Activated CD4-positive, alpha-beta T cell treated with anti-CD3 and anti-CD28 coated beads for 48 hours (primary cell): ENCODE measurements at places on chromosomes 1 and 21.

DNA sequence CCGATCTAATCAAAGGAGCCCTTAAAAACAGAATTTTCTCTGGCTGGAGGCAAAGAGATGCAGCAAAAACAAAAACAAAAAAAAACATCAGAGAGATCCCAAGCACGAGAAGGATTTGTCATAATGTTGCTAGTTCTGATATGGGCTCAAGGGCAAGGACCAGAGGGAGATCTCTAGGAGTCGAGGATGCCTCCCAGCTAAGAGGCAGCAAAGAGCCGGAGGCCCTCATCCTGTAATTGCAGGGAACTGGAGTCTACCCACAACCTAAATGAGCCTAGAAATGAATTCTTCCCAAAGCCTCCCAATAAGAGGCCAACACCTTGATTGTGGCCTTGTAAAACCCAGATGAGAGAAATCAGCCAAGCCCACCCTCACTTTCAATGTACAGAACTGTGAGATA lies 12.0 kb downstream of the GNG12 start:
- DNase-seq = no peak

GRCh38 chr1:245060684-245061374 lies 94.0 kb upstream of the KIF26B start:
- DNase-seq = no peak

GRCh38 chr1:25553749-25554429 lies 10.5 kb downstream of the LDLRAP1 start:
- no peak for DNase-seq

- DNase-seq = no peak
Measured at GRCh38 chr1:37455516-37455915, 18.9 kb upstream of the ZC3H12A start.

- no peak for DNase-seq
Measured at GRCh38 chr1:51897699-51898031, 19.1 kb upstream of the NRDC start.

- DNase-seq = no peak
Measured at GRCh38 chr1:3943123-3943431, 43.0 kb upstream of the C1orf174 start.

DNA sequence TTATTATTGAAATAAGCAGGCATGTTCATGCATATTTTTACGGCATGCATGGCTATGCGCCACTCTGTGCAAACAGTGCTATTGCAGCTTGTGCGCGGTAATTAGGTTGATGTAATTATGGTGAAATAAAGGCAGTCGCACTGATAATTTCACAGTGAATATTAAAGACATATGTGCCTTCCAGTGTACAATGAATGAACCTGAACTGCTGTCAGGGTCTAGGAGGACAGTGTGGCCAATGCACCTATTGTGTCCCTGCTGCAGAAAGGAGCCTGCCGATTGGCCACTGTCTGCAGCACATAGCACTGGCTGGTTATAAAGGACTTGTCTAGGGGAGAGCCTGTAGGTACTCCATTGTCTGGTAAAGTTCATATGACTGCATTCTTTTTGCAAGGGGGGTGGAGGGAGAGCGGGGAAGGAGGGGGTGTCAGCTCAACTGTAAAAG lies 340.4 kb downstream of the USP25 start:
- no peak for DNase-seq

DNA sequence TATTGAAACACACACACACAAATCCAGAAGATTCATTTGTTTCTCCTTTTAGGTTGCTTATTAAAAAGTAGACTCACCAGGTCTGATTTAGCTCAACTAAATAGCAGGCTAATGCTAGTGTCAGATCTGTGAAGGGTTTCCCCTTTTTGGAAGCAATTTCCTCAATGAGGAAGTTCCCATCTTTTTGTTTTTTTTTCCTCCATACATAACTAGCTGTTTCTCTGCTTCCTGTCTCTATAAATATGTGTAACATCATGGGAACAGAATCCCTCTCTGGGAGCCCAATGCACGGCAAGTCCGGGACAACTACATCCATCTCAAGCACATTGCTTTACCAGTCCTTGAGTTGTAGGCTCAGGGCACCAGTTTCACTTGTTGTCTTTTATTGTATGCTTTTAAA lies 1421.1 kb downstream of the PLA2G4A start:
- DNase-seq = no peak

- no peak for DNase-seq
Measured at GRCh38 chr1:48740621-48741020, 36.1 kb downstream of the BEND5 start.

GRCh38 chr1:174393885-174394284 lies 53.9 kb upstream of the GPR52 start:
- DNase-seq = no peak

GRCh38 chr1:207740207-207740606 lies 11.6 kb upstream of the CD46 start:
- DNase-seq = no peak

DNA sequence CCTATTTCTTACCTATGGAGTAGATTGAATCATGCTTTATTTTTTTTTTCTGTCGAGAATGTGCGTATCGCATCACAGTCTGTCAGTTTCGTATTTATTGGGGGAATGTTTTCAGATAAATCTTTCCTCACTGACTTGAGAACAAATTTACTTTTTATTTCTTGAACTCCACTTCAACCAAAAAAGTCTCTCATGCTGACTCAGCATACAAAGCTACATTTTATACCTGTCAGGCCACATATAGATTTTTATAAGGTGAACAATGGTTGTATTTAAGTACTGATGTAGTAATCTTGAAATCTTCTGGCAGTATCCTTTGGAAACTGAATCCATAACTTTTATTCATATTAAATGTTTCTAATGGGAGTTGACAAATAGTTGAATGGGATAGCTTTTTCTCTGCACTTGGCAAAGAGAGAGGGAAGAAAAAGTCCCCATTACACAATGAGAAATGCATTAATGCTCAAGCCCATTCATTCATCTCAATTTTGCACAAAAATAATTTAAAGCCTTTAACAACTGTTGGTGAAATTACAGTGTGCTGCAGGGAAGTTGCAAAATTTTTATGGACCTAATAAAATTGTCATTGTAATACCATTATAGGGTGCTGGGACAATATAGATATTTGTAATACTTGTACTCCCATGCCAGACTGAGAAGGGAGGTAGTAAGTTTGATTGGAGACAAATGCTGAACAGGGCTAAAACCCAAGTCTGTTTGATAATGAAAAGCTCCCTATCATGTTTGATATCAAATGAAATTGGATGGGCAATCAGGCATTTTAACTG lies 367.6 kb downstream of the HLX start:
- no peak for DNase-seq

DNA sequence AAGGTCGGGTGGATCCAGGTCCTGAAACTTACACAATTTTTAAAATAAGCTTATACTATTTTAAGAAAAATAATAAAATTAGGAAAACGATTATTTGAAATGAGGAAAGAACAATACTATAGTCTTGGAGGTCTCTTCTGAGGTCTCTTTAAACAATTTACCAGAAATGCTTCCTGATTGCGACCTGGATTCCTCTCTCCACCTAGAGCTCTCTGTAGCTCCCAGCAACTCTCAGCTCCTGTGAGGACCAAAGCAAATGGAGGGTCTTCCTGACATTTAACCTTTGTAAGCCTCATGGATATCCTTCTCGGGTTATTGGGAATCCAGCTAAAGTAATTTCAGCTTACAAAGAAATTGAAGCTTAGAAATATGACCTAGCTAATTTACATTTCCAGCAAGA lies 886 bp downstream of the BTBD8 start:
- no peak for DNase-seq

DNA sequence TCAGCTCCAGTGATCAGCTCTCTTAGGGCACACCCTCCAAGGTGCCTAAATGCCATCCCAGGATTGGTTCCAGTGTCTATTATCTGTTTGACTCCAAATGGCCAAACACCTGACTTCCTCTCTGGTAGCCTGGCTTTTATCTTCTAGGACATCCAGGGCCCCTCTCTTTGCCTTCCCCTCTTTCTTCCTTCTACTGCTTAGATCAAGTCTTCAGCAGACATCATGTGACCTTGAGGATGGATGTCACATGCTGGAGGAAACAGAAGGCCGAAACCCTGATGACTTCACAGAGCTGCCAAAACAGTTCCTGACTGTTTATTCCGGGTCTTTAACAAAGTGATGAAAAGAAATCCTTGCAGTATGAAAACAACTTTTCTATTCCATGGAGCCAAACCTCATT lies 24.4 kb upstream of the WDR26 start:
- no peak for DNase-seq

DNA sequence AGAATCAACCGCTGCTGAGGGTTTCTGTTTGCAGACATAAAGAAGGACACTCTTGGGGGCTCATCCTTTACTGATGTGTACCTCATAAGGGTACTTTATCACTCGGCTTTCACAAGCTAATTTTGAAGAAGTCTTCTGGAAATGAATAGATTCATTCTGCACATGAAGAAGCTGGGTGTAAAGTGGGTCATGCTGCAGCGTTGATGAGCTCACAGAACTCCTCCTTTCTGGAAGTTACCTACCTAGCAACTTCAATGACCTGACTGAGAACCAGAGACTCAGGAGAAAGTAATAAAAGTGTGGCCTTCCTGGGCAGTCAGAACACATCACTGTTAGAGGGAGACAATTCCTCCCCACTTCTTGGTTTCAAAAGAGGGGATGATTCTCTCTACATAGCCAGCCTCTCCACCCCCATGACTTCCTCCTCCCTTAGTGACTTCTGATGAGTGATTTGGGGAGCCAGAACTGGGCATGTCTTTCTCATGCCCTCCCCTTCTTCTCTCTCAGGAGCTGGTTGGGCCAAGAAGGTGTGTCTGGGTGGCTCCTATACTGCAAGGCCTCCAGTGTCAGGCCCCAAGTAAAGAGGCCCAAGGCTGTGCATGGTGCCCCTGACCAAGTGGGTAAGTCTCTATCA lies 27.0 kb downstream of the PCNX2 start:
- no peak for DNase-seq

DNA sequence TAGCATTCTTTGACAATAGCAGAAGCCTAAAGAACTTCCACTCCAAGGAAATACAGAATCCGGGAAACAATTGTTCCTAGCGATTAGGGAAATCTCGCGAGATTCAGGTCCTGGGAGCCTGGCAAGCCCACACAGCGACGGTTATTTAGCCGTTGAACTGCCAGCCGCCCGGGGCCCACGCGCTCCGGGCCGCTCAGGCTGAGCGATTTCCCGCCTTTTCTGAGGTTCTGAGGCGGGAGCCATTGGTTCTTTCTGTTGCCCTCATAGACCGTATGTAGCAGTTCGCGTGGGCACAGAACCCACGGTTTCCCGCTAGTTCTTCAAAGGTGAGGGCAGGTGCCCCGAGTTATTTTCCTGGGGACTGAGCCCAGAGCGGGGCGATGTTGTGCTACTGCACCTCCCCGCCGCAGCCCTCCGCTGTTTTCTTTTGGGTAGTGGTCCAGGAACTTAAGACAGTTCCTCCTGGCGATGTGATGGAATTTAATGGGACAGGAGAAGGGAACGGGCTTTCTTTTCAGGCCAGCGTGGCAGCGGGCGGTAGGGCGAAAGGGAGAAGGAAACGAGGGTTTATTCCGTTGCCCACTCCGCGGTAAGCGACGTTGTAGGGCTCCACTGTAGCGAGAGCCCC lies at the start of gene SYCP1:
Gene SYCP1, plus strand, starts transcription at position 171 of the 628 bp plus-strand sequence. CDS start 602 bp downstream, outside the sequence.
- DNase-seq = peak; percentile 12

DNA sequence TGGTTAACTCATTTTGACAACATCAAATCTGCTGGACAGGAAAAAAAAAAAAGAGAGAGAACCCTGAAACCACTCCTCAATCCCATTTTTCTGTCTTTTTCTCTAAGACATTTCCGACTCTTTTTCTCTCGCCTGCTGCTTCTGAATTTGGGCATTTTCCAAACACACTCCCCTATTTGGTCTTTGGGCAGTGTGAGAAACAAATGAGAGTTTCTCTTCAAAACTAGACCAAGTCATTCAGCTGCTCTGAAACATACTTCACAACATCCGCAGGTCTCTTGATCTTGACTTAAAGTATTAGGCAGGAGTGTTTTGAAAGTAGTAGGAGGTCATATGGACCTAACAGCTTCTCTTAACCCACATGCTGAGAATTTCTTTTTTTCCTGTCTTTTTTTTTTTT lies 364.8 kb upstream of the ESRRG start:
- DNase-seq = no peak

- DNase-seq = no peak
Measured at GRCh38 chr1:148294116-148294807, 142.2 kb upstream of the NBPF11 start.

DNA sequence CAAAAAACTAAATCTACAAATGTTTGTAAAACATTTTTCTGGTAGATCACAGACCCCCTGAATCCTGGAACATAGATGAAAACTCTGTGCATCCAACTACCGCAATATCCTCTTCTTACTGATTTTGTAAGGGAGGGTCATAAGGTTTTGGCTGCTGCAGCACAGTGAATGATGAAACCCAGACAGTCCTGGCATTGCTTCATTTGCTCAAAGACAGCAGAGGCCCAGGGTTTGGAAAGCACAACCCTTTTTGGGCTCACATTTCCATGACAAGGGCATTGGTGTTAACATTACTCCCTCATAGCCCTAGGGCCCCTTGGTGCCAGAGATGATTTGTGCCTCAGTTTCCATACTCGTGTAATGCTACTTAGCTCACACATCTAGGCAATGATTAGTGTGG lies 51.2 kb downstream of the PLXNA2 start:
- DNase-seq = no peak

- no peak for DNase-seq
Measured at GRCh38 chr1:55860798-55861519, 645.8 kb upstream of the USP24 start.

DNA sequence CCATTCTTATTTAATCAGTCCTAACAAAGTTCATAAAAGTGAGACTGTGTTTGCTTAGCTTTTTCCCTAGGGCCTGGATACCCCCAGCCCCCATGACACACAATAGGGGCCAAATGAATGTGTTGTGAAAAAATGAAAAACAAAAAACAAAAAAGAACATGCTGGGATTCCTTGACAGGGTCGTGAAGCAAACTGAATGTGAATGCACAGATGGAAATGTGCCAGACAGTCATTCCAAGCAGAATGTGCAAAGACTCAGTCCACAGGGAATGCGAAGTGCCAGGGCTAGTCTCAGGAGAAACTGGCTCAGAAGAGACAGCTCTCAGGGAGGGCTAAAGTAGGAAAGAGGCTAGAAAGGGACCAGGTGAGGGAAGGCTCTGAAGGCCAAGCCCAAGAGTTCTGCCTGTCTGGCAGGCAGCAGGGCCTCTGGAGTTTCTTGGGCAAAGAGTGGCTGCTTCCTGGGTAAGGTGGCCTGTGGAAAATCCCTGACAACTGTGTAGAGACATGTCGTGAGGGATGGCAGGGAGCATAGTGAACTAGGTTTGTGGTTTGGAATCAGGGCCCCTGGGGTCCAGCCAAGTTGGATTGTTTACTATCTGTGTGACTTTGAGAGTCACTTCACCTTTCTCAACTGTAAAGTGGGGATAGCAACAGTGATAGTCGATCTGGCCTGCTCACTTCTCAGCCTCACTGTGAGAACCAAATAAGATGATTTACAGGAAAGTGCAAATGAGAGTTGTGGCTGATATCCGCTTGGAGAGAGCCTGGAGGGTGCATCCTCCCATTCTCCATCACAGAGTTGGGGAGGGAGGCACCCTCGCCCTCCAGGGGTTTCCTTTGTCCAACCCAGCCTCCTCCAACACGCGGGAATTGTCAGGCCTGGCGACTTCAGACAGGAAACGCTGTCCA lies 1.2 kb upstream of the ADAM15 start:
- DNase-seq = no peak

DNA sequence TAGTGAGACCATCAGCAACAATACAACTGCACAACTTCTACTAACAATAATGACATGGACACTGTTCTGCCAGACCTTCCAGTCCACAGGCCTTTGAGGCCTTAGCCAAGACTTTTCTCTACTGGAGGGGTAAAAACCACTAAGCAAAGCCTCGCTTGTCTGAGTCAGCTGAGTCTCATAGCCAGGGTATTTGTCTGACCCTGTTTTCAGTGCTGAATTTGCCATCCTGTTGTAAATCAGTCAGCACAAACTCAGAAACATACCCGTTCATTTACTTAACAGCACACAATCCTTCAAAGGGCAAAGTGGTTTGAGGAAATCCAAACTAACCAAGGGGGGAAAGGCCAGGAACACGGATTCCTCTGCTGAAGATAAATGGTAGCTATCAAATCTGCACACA lies 537.8 kb downstream of the SMYD3 start:
- no peak for DNase-seq
